NCI-H526 treated with DMSO at 0.1 percent for 48 hours (cell line): ENCODE measurements at places on chromosomes 1 and 21.
A peak's percentile ranks its signal among the peaks of the same experiment; 100 is the strongest.

DNA sequence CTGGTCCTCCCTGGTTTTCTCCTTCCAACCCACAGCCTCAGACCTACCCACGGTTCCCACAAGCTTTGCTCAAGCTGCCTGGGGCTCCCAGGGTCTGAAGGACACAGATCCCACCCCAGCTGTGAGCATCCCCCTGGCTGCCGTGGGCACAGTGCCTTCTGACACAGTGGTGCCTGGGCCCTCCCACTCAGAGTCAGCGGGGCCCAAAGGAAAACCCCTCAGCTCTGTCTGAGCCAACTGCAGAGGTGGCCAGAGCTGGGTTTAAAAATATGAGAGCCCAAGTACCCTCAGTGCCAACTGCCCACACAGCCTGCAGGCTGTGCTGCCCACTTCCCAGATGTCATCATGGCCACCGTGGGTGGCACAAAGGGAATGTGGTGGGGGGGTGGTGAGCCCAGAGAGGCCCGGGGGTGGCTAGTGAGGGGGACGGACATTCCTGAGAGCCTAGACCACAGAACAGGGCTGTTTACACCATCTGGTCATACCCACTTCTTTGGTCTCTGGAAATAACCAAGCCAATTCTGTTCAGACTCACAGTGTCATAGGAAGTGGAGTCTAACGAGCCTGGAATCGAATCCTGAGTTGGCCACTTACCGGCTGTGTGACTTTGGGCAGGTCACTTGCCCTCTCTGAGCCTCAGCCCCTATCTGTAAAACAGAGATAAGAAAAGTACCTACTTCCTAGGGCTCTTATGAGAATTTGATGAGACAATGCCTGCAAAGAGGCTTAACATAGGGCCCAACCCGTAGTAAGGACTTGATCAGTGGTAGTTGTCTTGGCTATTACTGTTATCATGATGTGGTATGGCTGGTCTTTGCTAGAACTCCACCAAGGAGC is 85.5 kb downstream of the CAMK2N1 start:
- no peak for DNase-seq

DNA sequence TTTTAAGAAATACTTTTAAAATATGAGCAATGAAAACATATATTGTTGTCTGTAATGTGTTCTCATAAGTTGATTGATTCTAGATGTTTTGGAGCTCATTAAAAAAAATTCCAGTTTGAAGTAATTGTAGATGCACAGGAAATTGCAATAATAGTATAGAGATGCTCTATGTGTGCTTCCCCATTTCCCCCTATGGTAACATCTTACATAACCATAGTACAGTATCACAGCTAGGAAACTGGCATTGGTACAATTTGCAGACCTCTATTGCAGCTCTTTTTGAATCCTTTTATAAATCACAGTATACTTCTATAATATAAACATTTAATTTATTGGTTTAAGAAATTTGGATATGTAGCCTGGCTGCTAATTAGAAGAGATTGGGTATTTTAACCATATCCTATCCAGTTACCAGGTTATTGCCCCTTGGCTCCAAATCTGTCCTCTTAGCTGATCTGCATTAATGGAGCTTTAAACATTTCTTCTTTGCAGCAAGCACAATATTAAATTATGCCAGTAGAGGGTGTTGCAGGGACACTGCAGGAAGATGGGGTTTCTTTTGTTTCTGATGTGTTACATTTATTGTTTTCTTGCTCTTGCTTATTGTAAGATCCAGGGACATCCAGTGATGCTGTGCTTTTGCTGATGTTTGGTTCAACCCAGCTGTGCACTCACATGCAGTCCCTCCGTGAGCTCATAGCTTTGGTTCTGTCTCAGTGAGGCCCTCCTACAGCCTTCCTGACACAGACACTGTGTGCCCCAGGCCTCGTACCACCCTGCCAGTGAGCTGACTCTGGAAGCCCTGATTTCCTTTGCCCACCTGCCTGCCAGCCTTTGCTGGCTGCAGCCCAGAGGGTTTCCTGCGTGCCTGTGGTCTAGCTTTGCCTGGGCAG is 103.3 kb downstream of the RABGAP1L start:
- peak; percentile 89 for DNase-seq

GRCh38 chr1:30638811-30639210 is 84.6 kb downstream of the MATN1 start:
- DNase-seq, result no peak

DNA sequence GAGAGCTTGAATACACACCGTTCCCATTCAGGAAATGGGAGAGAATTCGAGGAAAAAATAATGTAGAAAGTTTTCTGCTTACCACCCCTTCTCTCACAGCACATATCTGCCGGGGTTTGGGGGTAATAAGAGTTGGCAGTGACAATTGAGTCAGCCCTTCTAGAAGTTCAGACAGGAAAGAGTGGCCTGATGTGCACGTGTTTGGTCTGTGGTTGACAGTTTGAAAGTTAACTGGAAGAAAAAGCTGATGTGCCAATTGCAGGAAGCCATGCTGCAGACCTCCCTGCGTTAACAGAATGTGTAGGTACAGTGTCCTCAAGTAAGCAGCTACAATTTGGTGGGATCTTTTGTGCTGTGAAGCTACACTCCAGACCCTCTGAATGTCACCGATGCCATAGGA is 50.9 kb downstream of the DHX9 start:
- DNase-seq, result no peak
